ENCODE measurements at places on chromosomes 4 and X.

- no peak for DNase-seq
These were observed 362 bp downstream of the NCAPG start for GRCh38 chr4:17811078-17811603.

DNA sequence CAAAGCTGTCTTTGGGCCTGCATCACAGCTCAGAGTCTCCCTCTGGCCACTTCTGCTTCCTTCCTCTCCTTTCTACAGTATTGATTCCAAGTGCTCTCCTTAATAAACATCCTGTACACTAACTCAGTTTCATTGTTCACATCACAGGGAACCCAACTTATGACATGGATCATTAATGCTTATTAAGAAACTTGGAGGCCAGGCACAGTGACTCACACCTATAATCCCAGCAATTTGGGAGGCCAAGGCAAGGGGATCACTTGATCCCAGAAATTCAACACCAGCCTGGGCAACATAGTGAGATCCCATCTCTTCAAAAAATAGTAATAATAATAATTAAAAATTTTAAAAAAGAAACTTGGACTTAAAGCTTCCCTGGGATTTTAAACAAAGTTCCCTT, 89.2 kb upstream of the EFHC2 start:
- DNase-seq: no peak

- no peak for DNase-seq
These were observed 37.9 kb upstream of the HMX1 start for GRCh38 chr4:8909548-8909947.

DNA sequence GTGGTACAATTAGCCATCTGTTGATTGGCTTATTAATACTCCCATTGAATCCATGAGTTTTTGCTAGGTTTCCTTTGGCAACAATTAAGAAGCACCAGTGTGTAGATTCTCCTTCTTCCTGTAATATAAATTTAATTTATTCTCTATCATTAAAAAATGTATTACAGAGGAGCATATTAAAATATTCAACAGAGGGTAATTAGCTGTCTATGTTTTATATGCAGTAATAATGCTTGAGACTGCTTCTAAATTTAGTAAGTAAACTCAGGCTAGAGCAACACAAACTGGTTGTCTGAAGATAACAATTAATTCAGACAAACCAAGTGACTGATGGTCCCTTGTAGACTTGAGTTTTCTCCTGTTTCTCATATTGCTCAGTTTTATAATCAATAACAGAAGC, 192.4 kb downstream of the FAT4 start:
- DNase-seq: no peak

DNA sequence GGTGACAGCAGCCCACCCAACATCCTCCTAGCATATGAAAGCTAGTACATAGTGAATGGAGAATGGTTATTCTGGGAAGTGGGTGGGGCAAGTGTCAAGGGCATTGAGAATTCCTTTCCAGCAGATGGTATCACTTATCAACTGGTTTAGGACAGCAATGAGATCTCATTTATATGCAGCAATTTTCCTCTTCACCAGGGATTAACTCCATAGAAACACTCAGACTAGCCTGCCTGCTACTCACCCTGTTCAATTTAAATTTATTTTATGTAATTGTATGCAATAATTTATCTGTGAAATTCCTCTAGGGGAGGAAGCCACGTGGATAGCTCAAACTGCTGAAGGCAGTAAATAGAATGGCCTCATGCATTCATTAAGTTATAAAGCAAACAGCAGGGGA, 101.6 kb upstream of the MID1IP1 start:
- no peak for DNase-seq

DNA sequence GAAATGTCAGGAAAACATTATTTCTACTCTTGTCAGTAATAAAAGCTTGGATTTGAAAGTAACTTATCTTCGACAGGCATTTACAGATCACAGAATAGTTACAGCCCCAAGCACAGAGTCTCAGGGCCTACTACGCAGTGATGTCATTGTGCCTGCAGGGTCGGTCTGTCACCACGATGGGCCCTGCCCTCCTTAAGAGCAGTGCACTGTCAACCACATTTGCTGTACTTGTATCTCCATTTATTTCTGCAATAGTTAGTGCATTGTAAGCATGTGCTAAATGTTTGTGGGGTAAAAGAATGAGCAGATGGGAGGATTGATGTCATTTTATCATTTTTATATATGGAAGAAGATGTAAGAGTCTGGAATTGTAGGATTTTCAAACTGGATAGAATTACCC, 13.6 kb upstream of the CCKAR start:
- no peak for DNase-seq

DNA sequence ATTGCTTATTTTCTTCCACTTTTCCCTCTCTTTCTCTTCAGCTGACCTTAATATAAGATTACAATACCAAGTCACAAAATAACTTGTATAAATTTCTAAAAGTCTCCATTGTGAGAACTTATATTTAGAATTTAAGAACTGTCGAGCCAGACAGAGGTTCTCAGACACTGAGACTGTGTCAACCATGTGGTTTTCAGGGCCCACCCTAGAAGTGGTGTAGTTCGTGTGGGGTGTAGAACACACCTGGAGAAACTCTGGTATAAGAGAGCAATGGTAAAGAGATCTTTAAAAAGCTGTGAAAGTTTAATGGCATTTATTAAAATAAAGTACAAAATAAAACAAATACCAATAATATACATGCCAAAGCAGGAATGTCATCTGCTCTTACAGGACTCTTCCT, 19.7 kb downstream of the CPEB2 start:
- no peak for DNase-seq

- no peak for DNase-seq
These were observed 79.3 kb downstream of the FRAS1 start for GRCh38 chr4:78136109-78137081.

DNA sequence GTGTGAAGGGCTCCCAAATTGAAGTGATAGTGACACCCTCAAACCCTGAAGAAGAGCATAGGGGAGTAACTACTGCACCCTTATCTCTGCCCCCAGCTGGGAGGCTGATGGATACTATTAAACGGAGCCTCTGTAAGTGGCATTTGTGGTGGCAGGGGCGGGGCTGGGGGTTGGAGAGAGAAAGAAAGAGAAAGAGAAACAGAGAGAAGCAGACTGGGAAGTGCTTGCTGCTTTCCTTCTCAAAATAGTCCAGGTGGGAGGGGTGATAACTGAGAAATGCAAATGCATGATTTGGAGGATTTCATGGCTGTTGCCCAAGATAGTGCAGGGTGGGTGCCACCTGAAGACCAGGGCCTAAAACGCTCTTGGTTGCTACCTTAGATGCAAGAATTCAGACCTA, 253.5 kb upstream of the GATB start:
- DNase-seq: peak; percentile 13

- DNase-seq: no peak
These were observed 42.4 kb downstream of the NAT8L start for GRCh38 chr4:2101346-2102044.

DNA sequence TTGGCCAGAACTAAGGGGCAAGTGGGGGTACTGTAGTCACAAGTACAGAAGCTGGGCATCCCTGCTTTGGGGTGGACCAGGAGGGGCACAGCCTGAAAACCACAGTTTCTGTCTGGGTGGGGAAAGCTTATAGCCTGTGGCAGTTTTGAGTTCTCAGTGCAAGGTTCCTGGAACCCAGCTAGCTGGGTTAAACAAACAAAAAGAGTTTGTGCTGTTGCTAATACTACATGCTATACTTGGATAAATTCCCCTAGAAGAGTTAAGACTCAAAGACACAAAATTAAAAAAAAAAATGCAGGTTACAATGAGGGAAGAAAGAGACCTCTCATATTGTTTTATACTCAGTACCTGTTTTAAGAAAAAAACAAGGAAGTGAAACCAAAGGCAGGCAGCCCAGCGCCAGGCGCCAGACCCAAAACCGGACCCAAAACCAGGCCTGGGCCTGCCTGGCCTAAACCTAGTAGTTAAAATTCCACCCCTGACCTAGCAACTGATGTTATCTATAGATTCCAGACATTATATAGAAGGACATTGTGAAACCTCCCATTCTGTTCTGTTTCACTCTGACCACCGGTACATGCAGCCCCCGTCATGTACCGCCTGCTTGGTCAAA, 50.8 kb downstream of the SLC2A9 start:
- DNase-seq: no peak

- no peak for DNase-seq
These were observed 181.7 kb upstream of the TBC1D9 start for GRCh38 chr4:140937866-140938265.

DNA sequence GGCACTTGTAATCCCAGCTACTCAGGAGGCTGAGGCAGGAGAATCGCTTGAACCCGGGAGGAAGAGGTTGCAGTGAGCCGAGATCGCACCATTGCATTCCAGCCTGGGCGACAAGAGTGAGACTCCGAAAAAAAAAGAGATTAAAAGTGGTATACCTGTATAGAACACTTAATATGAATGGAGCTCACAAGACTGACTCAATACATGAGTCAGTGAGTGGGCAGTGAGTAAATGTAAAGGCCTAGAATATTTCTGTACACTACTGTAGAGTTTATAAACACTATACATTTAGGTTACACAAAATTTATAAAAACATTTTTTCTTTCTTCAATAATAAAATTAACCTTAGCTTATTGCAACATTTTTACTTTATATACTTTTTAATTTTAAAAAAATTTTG, 93.8 kb downstream of the CENPC start:
- no peak for DNase-seq

DNA sequence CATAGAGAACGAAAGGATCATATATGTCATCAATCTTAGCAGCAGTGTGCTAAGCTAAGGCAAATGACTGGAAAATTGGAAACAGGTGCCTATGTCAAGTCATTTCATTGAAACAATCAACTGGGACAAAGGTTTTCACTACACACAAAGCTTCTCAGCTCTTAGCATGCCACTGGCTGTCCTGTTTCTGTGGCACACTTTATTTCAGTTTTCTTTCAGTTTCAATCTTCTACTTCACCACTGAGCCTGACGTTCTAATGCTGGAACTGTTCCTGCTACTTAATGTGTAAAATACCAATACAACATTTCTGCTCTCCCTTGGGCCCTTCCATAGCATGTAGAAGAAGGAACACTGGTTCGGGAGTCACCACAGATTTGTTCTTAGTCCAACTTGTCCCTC, 378.3 kb upstream of the FMR1 start:
- no peak for DNase-seq

DNA sequence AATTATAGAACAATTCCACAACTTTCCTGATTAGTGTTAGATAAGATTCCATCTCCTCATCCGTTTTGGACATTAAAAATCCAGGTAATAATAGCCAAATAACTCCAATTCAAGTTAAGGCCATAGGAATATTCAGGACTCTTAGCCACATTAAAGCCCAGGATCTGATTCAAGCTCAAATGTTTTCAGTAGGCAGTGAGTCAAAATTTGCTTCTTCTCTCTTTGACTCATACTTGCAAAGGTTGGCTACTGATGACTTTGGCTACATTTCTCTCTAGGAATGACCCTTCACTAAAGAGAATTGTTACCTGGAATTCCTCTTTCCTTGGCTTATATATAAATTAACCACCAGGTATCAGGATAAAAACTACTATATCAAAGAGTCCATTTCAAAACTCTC, 354.9 kb upstream of the HS3ST1 start:
- no peak for DNase-seq

- no peak for DNase-seq
These were observed 195.3 kb downstream of the SPRY1 start for GRCh38 chr4:123591875-123592274.

GRCh38 chrX:261167-261918, 19.8 kb upstream of the PLCXD1 start:
- DNase-seq: no peak
